ENCODE measurements at places on chromosomes 12 and 14.
A peak's percentile ranks its signal among the peaks of the same experiment; 100 is the strongest.

GRCh38 chr12:64566122-64566521 is 44.2 kb upstream of the RASSF3 start:
- no peak for DNase-seq

GRCh38 chr12:43044241-43044640 is 454.7 kb upstream of the PRICKLE1 start:
- DNase-seq: no peak

DNA sequence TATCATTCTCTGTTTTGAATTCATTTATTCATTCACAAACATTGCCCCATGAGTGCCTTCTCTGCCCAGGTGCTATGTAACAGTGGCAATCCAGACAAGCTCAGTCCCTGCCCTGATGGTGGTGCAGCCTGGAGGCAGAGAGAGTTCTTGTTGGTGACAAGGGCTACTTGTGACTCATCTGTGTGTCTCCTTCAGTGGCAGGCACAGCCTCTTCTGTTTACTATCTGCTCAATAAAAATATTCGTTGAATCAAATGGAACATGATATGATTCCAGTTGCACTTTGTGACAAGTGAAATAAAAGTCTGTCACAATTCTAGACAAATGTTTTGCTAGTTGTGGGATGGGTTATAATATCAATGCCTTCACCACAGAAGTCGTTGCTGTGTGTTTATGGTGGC is 20.6 kb upstream of the CPM start:
- DNase-seq: no peak

DNA sequence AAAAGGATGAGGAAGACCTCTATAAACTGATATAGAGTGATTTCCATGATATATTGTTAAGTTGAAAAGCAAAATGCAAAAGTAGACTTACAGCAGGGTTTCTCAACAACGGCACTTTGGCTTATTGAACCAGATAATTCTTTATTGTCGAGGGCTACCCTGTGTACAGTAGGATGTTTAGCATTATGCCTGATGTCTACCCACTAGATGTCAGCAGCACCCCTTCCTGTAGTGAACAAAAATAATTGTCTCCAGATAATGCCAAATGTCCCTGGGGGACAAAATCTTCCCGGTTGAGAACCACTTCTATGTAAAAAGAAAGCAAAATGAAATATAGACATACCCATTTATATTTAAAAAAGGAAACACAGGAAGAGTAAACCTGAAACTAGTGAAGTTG is 32.4 kb downstream of the ABCD2 start:
- DNase-seq: no peak

- peak; percentile 29 for DNase-seq
Measured at GRCh38 chr12:57430112-57430930, 522 bp downstream of the R3HDM2 start.

DNA sequence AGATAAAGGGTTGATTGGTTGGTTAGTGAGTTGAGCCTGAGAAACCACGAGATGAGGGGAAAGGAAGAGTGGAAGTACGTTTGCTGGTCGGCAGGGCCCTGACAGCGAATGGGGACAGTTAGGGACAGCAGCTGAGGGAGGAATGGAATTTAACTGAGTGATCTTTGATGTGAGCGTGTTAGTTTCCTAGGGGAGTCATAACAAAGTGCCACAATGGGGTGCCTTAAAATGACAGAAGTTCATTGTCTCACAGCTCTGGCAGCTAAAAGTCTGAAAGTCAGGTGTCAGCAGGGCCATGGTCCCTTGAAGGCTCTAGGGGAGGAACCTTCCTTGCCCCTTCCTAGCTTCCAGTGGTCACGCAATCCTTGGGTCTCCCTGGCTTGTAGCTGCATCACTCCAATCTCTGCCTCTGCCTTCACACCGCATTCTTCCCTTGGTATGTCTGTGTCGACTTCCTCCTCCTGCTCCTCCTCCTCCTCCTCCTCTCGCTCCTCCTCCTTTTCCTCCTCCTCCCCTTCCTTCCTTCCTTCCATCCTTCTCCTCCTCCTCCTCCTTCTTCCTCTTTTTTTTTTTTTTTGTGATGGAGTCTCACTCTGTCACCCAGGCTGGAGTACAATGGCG is 26.0 kb upstream of the RIN3 start:
- no peak for DNase-seq

GRCh38 chr12:131808744-131809371 is 19.3 kb upstream of the MMP17 start:
- no peak for DNase-seq

GRCh38 chr12:124636138-124636978 is 68.9 kb upstream of the NCOR2 start:
- no peak for DNase-seq

DNA sequence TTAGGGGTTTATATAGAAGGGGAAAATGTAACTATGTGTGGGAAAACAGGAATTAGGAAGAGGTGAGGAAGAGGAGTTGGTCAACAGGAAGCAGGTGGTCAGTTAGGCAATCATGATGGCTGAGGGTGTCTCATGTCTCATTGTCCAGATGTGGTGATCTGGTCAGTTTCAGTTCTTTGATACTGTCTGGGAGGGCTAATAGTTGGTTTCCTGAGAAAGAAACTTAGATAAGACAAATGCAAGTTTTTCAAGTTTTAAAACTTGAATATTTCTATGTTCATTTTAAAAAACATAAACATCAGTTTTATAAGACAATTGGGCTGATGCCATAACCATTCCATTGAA is 1121.8 kb upstream of the USP15 start:
- DNase-seq: no peak

DNA sequence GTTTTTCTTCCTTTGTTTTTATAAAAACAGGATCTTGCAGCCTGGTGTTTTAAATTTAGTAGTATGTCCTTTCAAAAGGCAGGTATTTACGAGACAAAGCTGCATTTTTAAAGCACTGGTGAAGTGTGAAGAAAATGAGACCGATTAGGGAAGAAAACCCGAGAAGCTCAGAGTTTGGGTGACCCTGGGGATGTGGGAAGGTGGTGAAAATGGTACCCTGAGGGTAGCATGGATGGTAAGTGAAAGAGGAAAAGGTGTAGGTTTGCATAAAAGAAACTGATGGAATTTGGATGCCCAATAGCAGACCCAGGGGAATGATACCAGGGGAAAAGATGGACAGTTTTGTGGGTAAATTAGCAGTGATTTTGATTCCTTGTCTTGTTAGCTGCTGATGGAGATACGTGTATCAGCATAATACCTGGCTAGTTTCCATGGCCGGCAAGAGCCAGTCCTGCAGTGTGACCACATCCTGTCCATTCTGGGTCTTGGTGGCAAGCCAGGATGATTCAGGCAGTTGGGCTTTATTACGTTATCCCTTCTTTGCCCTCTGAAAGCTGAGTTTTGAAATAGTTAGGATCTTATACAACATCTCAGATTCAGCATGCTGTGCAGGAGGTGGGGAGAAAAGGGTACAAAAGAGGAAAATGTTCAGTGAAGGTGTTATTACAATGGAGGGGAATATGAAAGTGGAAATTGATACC is 8.9 kb downstream of the BICD1 start:
- peak; percentile 5 for DNase-seq

- DNase-seq: no peak
Measured at GRCh38 chr12:118553856-118554504, 177.6 kb downstream of the SUDS3 start.

GRCh38 chr12:79522257-79522988 is 168.3 kb downstream of the PAWR start:
- no peak for DNase-seq

GRCh38 chr14:63544591-63545299 is 1.6 kb upstream of the PPP2R5E start:
- no peak for DNase-seq

DNA sequence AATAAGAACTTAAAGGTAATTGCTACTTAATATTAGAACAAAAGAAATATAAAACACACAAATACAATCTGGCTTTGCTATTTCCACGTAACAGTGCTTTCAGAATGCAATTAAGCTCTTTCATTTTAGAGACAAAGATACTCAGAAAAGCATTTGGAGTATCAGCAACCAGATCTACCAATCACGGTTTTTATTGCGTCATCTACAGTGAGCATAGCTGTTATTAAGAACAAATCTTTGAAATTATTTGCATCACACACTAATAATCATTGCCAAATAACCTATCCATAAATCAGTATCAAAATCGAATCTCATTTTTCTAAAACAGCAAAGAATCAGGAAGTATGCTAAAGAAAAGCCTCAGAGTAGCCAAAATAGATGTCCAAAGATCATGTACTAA is 26.9 kb upstream of the GARIN2 start:
- DNase-seq: no peak

DNA sequence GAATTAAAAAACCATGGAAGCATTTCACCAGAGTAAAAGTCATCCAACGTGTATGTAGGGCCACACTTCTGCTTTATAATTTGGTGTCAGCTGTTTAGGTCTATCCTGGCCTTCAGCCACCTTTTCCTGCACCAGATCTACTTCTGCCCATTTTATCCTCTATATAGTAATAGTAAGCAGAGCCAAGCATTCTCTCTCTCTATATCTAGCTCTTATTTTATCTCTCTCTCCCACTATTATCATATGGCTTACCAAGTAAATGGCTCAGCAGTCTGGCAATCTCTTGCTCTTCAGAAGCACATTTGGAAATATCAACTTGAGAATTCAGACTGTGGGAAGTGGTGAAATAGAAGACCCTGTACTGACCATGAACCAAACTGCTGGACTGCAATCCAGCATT is 84.1 kb upstream of the FKBP4 start:
- no peak for DNase-seq

- peak; percentile 10 for DNase-seq
Measured at GRCh38 chr14:74401504-74402241, 24.3 kb downstream of the SYNDIG1L start.

GRCh38 chr14:65255029-65255545 is 152.8 kb upstream of the MAX start:
- DNase-seq: no peak

DNA sequence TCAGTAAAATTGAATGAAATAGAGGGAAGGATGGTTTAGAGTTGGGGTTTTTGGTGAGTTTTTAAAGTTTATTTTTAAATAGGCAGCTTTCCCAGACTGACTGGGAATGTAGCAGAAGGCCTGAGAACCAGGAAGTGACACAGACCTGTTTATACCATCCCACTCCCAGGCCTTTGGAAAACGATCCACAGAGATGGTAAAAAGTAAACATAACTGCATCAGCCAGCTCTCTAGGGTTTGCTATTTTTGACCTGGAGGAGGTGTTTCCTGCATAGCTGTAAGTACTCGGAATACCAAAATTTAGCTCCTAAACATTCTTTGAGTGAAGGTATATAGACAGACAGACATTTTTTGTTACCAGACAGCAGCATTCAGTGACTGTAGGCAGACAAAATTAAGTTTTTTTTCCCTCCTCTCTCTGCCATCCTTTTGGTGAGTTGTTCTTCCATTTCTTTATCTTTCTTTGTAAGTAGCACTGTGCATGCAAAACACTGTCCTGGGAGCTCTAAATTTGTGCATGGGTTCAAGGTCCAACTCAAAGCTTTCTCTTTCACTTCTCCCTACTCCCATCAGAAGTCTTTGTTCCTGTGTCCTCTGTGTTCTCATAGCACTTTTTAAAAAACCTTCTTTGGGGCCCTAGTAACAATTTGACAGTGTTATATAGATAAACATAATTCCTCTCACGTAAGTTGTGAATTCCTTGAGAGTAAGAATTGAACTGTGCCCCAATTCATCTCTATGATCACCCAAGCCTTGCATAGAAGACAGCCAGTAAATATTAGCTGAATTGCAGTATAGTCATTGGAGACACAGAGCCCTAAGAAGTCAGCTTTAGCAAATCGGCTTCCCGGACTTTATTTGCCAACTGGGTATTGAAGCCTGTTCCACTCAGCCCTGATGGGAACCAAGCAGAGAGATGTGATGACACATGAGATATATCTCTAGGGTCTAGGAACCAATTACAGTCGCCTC is 37.4 kb downstream of the SUSD6 start:
- no peak for DNase-seq

DNA sequence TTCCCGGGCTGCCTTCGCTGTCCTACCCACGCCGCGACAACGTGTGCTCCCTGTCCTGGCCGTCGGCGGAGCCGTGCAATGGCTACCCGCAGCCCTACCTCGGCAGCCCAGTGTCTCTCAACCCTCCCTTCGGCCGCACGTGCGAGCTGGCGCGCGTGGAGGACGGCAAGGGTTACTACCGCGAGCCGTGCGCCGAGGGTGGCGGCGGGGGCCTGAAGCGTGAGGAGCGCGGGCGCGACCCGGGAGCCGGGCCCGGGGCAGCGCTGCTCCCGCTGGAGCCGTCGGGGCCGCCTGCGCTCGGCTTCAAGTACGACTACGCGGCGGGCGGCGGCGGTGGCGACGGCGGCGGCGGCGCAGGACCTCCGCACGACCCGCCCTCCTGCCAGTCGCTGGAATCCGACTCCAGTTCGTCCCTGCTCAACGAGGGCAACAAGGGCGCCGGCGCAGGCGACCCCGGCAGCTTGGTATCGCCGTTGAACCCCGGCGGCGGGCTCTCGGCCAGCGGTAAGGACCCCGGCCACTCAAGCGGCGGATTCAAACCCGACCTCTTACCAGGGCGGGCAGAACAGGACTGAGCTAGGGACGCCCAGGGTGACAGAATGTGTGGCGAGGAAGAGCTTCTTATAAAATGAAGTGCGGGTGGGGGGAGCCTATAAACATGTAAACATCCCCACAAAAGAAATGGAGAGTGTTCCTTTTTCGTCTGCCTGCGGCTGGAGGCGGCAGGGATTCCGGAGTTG is 503 bp downstream of the HOXC12 start:
- DNase-seq: no peak

DNA sequence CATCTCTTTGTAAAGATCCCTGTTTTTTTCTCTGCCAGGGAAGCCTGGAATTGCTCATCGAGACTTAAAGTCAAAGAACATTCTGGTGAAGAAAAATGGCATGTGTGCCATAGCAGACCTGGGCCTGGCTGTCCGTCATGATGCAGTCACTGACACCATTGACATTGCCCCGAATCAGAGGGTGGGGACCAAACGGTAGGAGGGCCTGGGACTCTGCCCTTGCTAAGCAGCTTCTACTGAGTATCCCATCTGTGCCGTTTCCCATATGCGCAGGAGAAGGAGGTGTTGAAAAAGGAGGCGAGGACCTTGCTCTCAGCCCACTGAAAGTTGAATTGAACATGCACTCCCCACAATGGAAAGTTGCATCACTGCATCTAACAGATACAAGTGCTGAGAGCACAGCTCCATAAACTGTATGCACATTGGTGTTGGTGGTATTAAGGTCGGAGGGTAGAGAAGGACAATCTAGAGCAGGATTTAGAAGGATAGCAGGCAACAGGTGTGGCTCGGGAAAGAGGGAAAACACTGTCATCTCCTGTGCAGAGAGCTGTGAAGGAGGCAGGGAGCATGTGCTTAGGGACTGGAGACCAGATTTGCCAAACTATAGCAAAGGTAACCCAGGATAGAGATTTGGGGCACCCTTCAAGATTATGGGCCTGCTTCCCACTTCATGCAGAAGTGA is 21.5 kb upstream of the TAMALIN start:
- DNase-seq: no peak

DNA sequence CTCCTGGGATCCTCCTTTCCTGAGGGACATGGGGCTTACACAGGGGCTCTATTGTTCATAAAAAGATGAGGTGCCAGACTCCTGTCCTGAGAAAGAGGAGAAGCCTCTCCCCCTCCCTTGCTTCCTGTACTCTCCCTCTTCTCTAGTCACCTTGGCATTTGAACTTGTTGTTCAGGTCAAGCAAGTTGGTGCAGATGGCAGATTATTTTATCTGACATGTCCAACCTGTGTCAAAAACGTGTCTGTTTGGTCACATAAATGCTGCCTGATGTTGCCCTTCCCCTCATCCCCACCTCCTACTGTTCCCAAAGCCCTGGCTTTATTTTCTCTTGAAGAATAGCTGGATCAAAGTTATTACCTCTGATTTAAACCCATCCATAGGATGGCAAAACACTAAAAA is 154.8 kb downstream of the TMX1 start:
- DNase-seq: no peak

- no peak for DNase-seq
Measured at GRCh38 chr14:74616507-74616906, 4.5 kb upstream of the LTBP2 start.

- DNase-seq: no peak
Measured at GRCh38 chr12:99618657-99619056, 28.9 kb upstream of the GARIN6 start.
